Amniotic stem cell (primary cell): ENCODE measurements at places on chromosomes 3 and 15.
A peak's percentile ranks its signal among the peaks of the same experiment; 100 is the strongest.

- no peak for DNase-seq
Observed at GRCh38 chr3:106421909-106422308, 553.1 kb upstream of the CBLB start.

DNA sequence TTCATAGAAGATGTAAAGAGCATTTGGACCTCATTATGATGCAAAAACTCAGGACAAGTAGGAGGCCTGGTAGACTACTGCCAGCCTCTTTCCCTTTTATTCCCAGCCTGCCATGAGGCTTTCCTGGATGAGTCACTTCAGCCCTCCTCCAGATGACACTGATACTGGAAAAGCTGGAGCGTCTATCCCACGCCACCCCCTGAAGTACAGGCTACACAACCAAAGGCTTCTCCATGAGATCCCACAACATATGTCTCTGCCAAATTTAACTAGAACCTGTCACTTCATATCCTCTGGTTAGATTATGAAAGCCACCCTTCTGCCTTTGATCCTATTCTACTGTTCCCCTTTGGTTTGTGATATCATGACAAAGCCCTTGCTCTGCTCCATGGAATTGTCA is 56.1 kb upstream of the CPNE4 start:
- DNase-seq, result no peak

DNA sequence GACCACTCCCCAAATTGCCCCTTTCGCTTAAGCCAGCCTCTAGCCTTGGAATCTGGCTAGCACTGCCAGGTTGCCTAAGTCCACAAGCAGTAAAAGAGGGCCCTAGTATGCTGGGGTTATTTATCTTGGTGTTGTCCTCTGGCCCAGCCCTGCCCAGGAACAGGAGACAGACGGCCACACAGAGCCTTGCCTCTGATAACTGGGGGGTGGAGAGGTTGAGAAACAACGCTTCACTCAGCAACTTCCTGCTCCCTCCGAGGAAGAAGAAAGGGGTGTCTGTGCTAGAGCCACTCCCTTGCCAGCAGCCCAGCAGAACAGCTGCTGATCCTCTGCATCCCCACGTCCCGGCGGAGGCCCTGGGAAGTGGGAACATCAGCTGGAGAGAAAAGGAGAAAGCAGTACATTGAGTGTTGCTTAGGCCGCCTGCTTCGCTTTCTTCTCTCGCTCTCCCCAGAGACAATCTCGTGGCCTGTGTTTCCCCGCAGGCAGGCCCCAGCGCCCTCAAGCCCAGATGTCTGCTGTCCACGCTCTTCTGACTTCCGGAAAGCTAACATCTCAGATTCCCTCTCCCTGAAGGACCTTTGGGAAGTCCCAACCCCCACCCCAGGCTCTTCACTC is 22.6 kb upstream of the C3orf70 start:
- no peak for DNase-seq

DNA sequence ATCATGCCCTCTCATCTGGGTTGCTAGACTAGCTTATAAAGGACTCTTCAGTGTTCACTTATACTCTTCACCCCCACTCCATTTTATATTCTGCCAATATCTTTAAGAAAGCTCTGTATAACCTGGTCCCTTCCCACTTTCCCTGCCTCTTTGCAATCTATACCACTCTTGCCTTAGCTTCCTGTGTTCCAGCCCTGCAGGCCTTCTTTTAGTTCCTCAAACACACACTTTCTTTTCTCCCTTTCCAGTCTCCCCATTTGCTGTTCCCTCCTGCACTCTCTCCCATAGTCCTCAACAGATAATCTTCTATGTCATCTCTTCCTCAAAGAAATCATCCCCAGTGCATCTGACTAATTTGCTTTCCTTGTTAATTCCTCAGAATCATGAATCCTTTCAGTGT is 28.7 kb downstream of the SENP8 start:
- no peak for DNase-seq

DNA sequence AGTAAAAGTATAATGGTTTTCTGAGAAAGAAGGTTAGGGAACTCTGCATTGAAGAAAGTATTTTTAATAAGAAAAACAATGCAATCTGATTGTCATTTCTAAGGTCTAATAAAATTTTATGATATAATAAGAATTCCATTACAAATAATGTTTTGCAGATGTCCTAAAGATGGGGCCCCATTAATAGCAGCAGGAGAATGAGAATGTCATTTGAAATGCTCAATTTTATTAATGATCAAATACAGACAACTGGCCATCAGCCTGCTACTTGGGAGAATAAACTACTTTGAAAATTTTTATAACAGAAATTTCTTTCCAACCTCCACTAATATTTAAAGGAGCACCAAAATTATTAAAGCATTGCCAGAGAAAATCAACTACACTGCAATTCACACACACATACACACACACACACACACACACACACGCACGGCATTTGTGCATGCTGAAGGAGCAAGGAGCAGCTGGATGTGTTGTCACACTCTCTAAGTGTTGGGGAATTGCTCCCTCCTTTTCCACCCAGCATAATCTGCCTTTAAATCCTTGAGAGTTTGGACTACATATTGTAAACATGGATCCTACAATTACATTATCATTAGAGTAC is 109.5 kb downstream of the THRB start:
- no peak for DNase-seq

DNA sequence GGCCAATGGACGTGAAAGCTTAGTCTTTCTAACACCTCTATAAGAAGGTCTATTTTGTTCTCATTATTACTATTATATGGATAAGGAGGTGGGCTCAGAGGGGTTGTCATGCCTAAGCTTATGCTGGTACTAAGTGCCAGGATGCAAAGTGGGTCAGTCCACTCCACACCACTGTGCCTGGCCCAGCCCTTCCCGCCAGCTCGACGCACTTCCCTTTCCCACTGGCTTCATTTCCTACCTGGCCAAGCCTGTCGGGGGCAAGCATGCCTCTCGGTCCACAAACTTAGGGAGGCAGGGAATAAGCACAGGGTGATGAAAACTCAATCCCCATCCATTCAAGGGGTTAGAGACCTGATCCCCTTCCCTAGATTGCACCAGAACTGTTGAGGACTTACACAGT is 5.9 kb upstream of the SYNM start:
- no peak for DNase-seq

DNA sequence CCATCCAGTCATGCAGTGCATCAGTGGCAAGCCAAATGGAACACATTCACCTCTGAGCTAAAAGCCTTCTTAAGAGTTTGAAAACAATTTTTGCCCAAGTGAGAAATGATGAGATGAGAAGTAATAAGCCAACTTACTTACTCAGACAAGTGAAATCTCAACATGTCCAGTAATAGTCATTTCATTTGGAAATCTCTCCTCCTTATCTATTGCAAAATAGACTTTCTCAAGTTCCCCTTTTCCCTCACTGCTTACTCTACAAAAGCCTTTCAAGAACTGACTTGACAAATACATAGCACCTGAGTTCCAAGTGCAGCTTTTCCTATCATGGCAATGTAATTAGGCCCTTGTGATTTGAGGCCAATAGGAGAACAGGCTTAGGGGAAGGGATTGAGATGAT is 282.3 kb downstream of the SLC9A9 start:
- no peak for DNase-seq

DNA sequence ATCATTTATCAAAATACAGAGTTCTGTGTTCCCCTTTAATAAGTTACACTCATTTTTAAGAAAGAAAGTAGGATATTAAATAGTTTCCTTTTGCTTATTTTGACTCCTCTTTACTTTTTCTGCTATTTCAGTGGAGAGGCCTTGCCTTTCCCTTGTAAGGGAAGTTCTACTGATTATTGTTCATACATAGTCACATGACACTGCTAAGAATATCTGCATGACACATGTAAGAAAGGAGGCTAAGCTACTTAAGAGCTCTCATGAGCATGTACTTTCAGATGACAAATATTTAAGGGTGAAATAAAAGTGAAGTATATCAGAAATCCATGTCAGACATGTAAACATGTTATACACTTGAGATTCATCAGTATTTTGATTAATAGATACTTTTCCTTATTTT is 39.0 kb downstream of the MYRIP start:
- no peak for DNase-seq

- DNase-seq, result no peak
Observed at GRCh38 chr3:12878141-12878574, 36.8 kb upstream of the RPL32 start.

- DNase-seq, result no peak
Observed at GRCh38 chr3:125013095-125013494, 42.7 kb downstream of the HEG1 start.

GRCh38 chr3:59339818-59340217 is 290.0 kb upstream of the CFAP20DC start:
- DNase-seq, result no peak

DNA sequence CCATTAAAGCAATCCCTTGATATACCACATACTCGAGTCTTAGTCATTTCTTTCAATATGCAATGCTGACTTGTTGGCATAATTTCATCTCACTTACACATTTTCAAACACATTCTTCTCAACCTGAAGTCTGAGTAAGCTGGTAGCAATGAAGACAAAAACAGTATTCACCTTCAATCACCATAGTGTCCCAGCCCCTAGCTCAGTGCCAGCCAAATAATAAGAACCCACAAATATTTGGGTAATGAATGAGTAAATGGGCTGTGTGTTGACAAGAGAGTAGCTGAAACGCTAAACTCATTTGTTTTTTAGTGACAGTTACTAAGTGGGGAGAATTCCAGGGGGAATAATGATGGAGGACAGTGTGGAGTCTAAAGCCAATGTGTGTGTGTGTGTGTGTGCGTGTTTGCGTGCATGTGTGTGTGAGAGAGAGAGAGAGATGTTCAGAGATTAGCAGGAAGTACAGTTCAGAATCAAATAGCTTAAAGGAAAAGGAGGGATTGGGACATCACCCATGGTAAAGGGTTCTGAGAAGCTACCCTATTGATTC is 165.7 kb downstream of the GAP43 start:
- DNase-seq, result peak; percentile 69

GRCh38 chr15:88454867-88455810 is 12.0 kb downstream of the MRPL46 start:
- DNase-seq, result no peak

DNA sequence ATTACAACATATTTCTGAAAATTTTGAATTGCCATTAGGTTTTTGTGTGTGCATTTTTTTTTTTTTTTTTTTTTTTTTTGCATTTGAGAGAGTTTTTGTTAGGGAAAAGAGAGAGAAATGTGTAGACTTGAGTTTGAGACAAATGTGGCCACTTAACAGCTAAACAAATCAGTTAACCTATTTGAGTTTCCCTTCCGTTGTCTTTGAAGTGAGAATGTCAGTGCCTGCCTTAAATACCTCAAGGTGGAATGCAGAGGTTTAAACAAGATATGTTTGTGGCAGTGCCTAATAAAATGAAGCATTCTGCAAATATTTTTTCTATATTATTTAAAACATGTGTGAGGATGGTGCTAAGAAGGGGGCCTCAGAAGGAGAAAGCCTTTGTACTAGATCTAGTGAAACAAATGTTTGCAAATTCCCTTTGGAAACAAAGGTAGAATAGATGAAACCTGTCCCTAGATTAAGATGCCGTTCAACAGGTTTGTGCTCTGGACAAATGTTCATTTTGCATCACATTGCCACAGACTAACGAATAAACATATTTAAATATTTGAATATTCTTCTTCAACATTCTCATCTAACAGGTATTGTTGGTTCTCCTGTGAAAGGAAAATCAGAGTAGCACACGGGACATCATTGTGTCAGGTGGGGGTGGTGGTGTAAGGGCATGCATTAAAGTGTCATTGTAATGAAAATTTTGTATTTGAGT is 80.7 kb downstream of the SATB1 start:
- no peak for DNase-seq

GRCh38 chr3:125147491-125147820 is 65.1 kb downstream of the SLC12A8 start:
- no peak for DNase-seq

- no peak for DNase-seq
Observed at GRCh38 chr3:30764891-30765290, 129.6 kb downstream of the GADL1 start.

GRCh38 chr15:83504365-83504764 is 57.2 kb downstream of the SH3GL3 start:
- no peak for DNase-seq

- DNase-seq, result no peak
Observed at GRCh38 chr3:100170486-100170885, 56.2 kb upstream of the FILIP1L start.

GRCh38 chr3:68666429-68667136 is 265.8 kb downstream of the TAFA4 start:
- DNase-seq, result no peak

GRCh38 chr15:41945221-41945620 is 27.1 kb downstream of the EHD4 start:
- no peak for DNase-seq

- DNase-seq, result no peak
Observed at GRCh38 chr15:50496692-50497091, 49.8 kb downstream of the USP50 start.

GRCh38 chr3:26591926-26592325 is 30.6 kb upstream of the LRRC3B start:
- no peak for DNase-seq

DNA sequence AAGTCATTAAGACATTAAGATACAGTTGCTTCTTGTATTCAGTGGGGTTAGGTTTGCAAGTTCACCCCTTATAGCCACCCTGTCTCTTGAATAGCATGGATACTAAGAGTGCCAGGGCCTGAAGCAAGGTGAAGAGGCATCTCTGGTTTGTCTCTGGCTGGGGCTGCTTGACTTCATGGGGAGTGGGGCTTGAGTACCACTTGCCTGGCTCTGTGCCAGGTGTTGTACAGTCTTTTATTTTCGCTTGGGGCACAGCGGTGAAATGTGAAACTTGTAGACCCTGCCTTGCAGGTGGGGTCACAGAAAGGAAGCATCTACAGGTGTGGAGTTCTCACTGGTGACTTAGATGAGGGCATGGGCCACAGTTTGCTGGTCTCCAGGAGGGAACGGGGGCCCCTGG is 152.1 kb downstream of the PDE8A start:
- DNase-seq, result no peak

DNA sequence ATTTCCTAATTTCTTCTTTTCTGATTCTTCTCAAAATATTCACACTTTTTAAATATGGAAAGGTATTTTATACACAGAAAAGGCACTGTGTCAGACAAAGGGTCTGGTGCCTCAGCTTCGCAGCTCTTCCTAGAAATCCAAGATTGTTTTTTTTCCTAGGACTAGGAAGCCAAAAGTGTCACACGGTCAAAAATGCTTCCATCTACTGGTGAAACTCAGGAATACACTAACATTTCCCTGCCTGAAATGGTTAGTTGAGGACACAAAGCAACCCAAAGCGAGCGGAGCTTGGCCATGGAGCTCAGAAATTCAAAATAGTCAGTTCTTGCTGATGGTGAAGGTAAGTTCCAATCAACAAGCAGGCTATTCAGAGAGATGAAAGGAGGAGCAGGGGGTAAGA is 426.5 kb upstream of the RASGRP1 start:
- DNase-seq, result peak; percentile 1
